ENCODE measurements at places on chromosomes 16 and 17.

GRCh38 chr17:50498021-50498874 is 10.0 kb upstream of the MYCBPAP start:
- no peak for DNase-seq

GRCh38 chr17:17993852-17994251 is 21.2 kb downstream of the DRC3 start:
- no peak for DNase-seq

GRCh38 chr16:68907297-68907696 is 64.0 kb downstream of the TANGO6 start:
- no peak for DNase-seq

DNA sequence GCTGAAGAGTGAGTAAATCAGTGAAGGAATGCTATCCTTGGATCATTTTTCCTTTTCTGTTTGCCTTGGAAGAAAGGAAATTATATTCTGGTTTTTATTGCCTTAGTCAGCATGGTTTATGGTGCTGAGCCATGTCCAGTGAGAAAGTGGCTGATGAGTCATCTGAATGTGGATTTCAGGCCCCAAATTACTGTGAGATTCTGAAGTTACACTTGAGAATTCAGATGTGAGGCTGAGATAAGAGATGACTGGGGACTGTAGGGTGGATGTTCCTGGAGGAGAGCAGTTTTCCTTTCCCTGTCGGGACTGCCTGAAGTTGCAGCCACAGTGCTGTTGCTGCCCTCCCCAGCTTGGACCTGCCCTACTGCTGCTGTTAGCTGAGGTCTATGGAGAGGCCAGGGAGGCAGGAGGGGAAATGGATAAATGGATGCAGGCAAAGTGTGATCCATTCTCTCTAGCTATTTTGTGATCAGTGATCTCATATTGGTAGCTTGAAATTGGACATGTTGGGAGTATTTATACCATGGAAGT is 4.2 kb upstream of the MAP3K14 start:
- no peak for DNase-seq

DNA sequence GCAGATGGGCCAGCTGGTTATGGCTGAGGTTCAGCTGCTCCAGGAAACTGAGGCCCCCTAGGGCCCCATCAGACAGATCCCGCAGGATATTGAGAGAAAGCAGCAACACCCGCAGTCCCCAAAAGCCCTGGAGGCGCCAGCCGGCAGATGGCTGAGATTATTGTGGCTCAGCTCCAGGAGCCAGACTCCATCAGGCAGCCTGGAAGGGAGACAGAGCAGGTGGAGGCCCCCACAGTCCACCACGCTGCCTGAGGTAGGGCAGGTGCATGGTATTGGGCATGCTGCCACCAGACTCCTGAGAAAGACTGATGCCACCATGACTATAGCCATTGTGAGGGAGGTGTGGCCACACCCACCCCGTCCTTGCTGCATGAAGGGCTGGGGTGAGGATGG is 9.5 kb upstream of the TMEM101 start:
- DNase-seq: no peak

DNA sequence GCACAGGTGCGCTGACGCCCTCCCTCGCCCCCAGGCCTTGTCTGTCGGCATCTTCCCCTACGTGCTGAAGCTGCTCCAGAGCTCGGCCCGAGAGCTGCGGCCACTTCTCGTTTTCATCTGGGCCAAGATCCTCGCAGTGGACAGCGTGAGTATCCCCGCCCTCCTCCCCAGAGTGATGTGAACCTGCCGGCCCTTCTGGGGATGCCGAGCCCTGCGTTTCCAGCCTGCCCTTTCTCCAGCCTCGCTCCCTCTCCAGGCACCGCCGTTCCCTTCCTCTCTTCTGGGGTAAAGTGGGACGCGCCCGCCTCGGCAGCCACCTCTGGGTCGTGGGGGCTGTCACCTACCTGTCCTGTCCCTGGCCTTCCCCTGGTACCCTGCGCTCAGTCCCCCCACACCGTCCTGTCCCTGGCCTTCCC is 133.9 kb upstream of the CHMP6 start:
- DNase-seq: no peak

DNA sequence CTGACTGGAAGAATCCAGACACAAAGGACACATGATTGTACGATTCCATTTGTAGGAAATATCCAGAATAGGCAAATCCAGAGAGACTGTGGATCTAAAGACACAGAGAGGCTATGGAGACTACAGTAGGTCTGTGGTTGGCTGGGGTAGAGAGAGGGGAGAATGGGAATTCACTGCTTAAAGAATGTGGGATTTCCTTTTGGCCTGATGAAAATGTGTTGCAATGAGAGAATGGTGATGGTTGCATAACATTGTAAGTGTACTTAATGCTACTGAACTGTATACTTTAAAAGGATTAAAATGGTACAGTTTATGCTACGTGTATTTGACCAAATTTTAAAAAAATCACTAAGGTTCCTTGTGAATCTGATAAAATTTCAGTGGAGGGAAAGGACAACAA is 62.1 kb downstream of the GPRC5B start:
- DNase-seq: no peak

DNA sequence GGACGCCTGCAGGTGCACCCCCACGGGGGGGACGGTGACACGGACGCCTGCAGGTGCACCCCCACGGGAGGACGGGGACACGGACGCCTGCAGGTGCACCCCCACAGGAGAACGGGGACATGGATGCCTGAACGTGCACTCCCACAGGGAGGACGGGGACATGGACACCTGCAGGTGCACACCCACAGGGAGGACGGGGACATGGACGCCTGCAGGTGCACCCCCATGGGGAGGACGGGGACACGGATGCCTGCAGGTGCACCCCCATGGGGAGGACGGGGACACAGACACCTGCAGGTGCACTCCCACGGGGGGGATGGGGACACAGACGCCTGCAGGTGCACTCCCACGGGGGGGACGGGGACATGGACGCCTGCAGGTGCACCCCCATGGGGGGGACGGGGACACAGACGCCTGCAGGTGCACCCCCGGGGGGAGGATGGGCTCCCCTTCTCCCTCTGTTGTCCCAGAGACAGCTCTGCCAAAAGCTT is 114.5 kb upstream of the METRNL start:
- DNase-seq: no peak

- no peak for DNase-seq
These were observed 1.2 kb upstream of the PDIA2 start for GRCh38 chr16:281660-282255.

- no peak for DNase-seq
These were observed 216.4 kb upstream of the DYNLRB2 start for GRCh38 chr16:80324371-80324770.

GRCh38 chr17:37047631-37048104 is 98.9 kb downstream of the AATF start:
- peak; percentile 76 for DNase-seq

GRCh38 chr17:67256075-67256732 is 11.2 kb upstream of the HELZ start:
- DNase-seq: no peak

DNA sequence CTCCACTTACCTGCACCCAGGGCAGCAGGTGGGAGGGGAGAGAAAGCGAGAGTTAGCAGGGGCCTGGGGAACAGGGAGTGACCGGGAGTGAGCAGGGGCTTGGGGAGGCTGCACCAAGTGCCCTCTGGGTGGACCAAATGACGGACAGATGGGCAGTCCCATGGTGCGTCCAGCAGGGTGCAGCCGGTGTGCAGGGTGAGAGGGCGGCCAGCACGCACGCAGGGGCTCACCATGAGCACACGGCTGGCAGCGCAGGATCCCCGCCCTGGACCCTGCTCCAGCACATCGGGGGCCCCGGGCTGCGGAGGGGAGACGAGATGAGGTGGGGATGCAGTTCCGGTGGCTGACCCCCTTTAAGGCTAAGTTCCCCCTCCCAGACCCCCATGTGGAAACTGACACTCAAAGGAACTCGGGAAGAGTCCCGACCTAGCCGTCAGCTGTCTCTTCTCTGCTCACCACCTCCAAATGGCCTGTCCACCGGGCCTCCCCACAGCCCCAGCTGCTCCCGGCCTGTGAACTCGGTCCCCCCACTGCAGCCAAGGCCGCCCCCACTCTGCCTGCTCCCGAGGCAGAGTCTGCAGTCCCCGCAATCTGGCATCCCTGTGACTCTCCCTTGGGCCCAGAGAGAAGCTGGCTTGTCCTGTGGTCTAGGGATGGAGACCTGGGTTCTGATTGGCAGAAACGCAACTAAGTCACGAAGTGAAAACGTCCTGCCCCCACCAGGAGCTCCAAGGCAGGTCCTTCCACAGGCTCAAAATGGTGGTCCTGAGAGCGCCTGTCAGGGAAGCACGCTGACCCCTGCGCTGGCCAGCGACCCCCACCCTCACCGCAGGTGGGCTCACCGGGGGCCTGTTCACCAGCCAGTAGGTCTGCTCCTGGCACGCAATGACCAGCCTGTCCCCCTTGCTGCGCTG is 2.9 kb downstream of the RGS11 start:
- DNase-seq: no peak

- no peak for DNase-seq
These were observed 48.5 kb downstream of the SNX11 start for GRCh38 chr17:48155889-48156611.

GRCh38 chr16:82509691-82510430 is 116.9 kb upstream of the CDH13 start:
- DNase-seq: no peak

DNA sequence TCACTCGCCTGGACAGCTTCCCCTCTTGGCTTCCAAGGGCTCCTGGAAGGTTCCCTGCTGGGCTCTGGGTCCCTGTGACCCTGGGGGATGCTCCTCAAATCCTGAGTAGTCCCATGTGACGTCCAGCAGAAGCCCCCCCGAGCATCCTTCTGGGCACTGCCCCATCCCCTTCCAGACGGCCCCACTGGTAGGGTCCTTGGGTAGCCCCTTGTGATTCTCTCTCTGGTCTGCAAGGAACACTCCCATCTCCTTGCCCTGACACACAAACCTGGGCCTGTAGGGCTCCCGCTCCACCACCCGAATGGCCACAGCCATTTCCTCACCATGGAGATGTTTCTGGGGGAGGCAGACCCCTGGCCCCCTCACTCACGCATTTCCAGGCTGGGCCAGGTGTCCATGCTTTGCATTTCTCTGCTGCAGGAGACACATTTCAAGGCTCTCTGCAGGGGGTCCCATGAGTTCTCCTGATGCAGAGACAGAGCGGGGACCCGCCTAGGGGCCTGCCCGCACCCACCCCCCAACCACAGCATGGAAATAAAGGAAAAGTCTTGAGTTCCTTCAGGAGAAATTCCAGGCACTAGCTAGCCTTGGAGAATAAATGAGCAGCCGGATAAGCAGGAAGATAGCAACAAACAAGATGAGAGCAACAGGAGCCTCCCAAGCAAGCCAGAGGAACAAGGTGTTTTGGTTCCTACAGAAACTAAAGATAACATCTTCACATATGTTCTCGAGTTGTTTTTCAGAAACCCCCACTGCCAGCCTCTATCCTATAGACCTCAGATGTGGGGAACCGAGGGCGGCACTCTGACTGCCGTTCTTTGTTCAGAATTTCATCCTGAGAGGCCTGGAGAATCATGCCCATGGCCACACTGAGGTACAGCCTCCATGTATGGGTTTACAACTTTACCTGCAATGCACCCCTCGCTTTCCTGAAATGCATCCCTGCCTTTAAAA is 128.8 kb downstream of the MGAT5B start:
- DNase-seq: peak; percentile 21

GRCh38 chr16:70780546-70780945 is 20.4 kb downstream of the VAC14 start:
- no peak for DNase-seq

DNA sequence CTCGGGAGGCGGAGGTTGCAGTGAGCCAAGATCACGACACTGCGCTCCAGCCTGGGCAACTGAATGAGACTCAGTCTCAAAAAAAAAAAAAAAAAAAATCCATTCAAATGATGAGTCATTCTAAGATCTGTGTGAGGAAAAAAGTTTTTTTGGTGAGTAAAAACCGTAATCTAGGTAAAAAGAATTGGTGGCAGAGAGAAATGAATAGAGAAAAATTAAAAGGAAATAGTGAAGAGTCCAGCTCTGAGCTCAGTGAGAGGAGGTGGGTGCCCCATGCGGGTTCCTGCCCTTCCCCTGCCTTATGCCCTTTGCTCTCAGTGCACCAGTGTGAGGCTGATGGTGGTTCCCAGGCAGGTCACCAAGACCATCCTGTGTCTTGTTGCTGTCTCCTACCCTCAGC is 20.9 kb downstream of the GAN start:
- DNase-seq: no peak

DNA sequence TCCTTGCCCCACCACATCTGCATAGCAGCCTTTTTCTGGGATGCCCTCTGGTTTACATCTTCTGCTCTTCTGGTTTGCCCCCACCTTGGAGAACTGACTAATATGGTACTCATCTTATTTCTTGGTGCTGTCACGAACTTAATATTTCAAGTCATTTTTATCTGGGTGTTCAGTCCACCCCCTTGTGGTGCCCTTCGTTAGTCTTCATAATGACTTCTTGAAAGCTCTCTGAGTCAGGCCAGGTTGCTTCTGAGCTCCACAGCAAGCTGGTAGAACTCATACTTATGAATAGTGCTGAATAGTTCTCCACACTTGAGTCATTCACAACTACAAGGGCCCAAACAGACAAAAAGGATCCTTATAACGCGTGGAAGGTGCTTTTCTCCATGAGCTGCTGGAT is 35.8 kb upstream of the TEKT3 start:
- DNase-seq: no peak

- peak; percentile 99 for DNase-seq
These were observed at the start of the genes IFT20 and TNFAIP1 for GRCh38 chr17:28335201-28335958. Gene IFT20 (minus strand): TSS chr17:28335472. CDS start chr17:28331985, 3,487 bp downstream. Gene TNFAIP1 (plus strand): TSS chr17:28335761. CDS start chr17:28339522, 3,761 bp downstream.

- DNase-seq: no peak
These were observed 1.7 kb downstream of the CRAMP1 start for GRCh38 chr16:1613728-1614455.

DNA sequence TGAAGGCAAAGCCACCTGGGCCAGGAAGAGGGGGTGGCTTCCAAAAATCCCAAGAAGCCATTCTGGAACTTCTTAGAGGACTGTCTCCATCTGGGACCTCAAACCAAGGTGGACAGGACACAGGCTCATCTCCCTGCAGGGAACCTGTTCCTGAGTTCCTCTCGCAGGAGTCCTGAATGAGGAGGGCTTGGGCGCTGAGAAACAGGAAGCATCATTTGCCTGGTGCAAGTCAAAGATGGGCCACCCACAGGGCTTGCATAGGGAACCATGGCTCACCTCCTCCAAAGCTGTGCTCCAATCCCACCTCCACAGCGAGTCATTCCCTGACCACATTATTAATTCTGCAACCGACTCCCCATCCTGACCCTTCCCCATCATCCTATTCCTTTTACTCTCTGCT is 55.0 kb upstream of the RPL38 start:
- DNase-seq: no peak

- DNase-seq: no peak
These were observed 20.2 kb downstream of the GNAO1 start for GRCh38 chr16:56211435-56211981.

GRCh38 chr17:1110862-1111598 is 68.8 kb downstream of the ABR start:
- peak; percentile 10 for DNase-seq

GRCh38 chr16:4846503-4846900 is 586 bp downstream of the GLYR1 start:
- DNase-seq: peak; percentile 36

GRCh38 chr17:3888343-3889171 is 4.3 kb downstream of the CAMKK1 start:
- DNase-seq: no peak

DNA sequence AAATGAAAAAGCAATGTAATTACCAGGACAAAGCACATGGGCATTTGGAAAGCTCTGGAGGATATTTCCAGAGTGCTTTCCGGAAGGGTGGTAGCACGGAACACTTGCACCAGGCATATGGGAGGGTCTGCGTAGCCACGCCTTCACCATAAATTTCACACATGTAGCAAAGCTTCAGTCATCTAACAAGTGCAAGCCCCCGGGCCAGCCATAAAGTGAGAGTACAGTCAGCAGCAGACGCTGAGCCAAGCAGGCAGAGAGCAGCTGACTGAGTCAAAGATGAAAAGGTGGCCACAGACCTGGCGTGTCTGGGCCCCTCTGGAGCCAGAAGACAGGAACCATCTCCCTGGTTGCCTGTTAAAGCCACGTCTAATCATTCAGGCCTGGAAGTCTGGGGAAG is 130.6 kb downstream of the SEC14L1 start:
- no peak for DNase-seq
